ENCODE measurements at places on chromosomes 11 and 22.

- no peak for DNase-seq
Measured at GRCh38 chr11:20536784-20537183, 62.6 kb upstream of the SLC6A5 start.

GRCh38 chr11:68978626-68978930, 2.2 kb downstream of the MRGPRD start:
- no peak for DNase-seq

GRCh38 chr11:64608046-64608445, 17.0 kb downstream of the SLC22A12 start:
- DNase-seq: no peak

GRCh38 chr11:72821221-72821919, 7.2 kb downstream of the ATG16L2 start:
- DNase-seq: no peak

DNA sequence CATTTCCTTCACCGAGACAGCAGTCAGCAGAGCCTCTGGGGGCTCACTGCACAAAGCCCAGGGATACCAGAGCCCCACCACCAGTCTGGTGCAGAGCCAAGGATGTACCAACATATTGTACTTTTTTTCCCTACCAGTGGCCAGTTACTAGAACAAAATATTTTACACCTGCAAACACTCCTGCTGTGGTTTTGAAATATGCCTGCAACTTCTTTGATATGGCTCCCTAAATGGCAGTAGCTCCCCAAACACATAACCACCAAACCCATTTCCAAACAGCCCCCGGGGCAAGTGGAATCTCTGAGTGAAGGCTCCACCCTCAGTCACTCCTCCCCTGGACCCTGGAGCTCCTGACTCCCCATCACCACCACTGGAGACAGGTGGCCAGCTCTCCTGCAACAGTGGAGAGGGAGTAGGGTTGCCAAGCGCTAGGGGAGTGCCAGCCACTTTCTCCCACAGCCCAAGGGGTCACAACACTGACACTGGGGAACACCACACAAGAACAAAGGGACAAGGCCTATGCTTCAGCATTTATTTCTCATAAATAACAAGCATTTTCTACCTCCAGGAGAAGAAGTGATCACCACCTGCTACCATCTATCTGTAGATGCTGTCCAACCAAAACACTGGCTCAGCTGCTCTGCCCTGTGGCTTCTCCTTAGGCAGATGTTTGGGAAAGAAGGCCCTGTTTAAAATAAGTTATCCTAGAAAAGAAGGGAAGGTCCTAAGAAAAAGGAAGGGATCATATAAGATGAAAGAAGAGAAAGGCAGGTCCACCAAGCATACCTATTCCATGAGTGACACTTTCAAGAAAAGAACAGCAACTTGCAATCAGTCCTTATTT, 15.1 kb downstream of the DGCR2 start:
- DNase-seq: no peak

DNA sequence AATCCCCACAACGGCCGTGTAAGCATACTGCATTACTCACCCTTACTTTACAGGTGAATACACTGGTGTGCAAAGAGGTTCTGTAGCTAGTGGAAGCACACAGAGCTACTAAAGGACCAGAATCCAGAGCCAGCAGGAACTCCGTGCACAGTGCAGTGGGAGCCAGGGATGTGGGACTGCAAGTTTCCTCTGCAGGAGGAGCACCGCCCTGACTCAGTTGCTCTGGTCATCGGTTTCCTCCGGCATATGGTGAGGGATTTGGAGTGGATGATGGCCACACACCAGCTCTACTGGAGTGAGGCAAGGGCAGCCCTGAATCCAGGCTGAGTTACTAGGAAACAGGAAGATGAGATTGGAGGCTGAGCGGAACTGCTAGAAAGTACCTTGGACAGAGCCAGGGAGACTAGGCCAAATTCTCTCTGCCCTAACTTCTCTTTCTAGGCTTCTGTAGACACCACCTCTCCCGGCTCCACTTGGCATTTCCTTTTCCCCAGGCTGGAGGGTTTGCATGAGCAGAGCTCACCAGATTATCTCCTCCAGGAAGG, 18.2 kb upstream of the C22orf42 start:
- DNase-seq: no peak

GRCh38 chr22:23525510-23525909, 54.6 kb downstream of the IGLL1 start:
- no peak for DNase-seq

GRCh38 chr11:78991681-78992080, 417.0 kb upstream of the NARS2 start:
- no peak for DNase-seq

GRCh38 chr11:8763070-8763685, 80.6 kb downstream of the RPL27A start:
- DNase-seq: no peak

DNA sequence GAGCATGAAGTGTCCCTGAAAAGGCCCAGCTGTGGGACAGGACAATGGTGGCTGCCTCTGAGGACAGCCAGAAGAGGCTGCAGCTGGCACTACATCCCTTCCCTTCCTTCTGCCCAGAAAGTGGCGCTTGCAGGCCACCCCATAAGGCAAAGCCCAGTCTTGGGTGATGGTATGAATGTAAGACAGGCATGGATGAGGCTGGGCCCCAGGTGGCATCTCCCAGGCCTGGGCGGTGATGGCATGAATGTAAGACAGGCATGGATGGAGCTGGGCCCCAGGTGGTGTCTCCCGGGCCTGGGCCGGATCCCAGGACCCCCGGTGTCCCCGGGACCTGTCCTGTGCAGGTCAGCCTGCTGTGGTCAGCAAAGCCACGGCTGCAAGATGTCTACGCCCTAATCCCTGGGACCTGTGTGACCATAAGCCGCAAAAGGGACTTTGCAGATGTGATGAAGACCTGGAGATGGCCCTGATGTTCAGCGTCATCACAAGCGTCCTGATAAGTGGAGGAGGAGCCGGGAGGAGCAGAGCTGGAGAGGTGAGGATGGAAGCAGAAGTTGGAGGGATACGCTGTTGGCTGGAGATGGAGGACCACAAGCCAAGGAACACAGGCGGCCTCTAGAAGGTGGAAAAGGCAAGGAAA, 181.1 kb downstream of the CTTN start:
- DNase-seq: no peak

GRCh38 chr11:120273432-120273831, 33.5 kb downstream of the POU2F3 start:
- DNase-seq: no peak

DNA sequence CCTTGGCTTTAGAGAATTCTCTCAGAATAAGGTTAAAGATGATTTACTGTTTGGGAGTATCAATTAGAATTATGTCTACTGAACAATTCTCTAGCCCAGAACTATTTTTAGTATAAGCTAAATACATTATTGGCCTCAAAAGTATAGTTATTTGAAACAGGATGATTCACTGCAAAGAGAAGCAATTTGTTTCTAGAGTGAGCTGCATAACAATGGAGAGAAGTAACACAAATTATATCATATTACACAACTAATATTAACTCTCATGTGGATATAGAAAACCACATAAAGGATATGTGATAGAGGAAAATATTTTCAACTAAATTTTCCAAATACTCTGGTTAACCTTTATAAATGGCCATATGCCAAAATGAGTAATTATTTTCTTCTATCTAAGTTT, 24.9 kb downstream of the PGM2L1 start:
- no peak for DNase-seq

GRCh38 chr11:1180171-1180570, 22.4 kb downstream of the MUC5AC start:
- no peak for DNase-seq

DNA sequence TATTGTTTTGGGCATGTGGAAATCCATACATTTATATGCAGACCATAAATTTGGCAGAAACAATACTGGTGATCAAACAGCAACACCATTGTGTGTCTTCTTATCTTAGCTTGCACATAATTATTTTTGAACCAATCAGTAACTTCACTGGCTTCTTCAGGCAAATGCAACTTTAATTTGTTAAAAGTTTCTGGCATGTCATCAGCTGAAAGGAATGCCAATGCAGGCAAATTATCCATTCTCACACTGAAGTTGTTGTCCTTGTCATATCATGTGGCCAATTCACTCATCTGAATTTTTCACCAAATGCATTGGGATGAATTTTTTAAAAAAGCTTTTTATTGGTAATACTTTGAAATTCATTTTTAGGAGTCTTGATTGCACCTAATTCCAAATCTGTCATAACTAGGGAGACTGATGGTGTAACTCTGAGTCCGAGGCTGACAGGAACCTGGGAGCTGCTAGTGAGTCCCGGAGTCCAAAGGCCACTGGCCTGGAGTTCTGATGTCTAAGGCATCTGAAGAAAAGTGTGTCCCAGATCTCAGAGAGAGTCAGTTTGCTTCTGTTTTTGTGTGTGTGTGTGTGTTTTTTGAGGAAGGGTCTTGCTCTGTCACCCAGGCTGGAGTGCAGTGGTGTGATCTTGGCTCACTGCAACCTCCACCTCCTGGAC, 17.4 kb upstream of the OR10V1 start:
- no peak for DNase-seq

- DNase-seq: no peak
Measured at GRCh38 chr11:91173701-91174100, 950.9 kb upstream of the CHORDC1 start.

GRCh38 chr22:36423461-36424404, 36.0 kb upstream of the MYH9 start:
- peak; percentile 64 for DNase-seq

DNA sequence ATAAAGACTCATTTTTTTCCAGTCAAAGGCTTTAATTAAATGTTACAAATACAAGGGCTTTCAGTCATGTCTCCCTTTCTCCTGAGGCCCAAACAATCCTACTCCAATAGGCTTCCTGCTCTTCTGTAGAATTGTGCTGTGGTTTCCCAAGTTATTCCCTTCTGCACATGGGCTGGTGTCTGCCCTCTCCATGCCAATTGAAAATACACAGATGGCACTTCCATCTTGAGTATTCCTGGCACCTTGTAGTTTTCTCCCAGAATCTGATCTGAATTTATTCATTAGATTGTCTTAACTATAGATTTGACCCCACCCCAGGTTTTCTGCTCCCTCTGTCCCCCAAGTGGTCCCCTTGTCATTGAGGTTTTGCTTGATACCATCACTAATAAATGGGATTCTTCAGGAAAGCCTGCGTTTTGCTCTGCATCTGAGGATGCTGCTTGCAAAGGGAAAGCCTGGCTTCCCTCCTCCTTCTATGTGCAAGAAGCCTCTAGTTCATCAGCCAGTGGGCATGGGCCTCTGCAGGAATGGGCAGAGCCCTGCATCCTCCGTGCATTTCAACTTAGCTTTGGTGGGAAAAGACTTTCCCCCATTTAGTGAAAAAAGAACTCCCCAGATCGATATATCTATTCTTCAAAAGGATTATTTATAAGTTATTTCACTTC, 926.7 kb downstream of the NTM start:
- no peak for DNase-seq

- DNase-seq: no peak
Measured at GRCh38 chr22:41745968-41746367, 46.7 kb downstream of the MEI1 start.

DNA sequence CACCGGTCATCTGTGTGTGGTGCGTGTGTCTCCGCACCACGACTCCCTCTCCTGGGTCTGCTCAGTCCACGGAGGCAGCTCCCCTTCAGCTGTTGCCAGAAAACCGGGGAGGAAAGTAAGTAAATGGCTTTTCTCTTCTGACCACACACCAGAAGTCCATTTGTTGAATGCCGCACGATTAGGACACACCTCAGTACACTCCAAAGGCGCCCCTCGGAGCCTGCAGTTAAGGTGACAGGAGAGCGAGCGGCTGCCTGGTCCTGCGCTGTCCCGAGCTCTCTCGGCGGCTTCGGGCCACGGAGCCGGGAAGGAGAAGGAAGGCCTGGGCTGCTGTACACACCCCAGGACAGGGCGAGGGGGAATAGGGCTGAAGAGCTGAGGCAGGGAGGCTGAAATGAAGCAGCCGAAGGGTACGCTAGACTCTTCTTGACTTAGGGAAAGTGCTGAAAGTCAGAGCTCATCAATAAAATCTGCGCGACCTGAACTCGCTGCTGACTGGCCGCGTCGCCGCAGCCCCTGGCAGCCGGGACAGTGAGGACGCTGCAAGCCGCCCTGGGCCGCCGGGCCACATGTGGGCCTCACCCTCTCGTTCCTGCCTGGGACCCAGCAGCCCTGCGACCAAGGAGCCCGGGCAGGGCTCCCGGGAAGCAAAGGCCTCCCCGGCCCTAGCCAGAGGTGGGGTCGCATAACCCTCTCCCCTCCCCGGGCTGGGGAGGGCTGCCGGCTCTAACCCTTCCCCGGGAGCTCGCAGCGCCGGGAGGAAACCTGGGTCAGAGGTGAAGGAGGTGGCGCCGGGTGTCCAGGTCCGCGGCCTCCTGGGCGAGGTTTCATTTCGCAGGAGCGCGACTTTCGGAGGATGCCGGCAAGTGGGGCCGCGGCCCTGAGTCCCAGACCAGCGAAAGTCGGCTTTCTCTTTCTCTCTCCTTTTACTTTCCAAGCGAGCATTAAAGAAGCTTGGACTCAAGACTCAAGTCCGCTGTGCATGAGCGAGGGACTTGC, 1.6 kb upstream of the PAX6 start:
- DNase-seq: no peak

DNA sequence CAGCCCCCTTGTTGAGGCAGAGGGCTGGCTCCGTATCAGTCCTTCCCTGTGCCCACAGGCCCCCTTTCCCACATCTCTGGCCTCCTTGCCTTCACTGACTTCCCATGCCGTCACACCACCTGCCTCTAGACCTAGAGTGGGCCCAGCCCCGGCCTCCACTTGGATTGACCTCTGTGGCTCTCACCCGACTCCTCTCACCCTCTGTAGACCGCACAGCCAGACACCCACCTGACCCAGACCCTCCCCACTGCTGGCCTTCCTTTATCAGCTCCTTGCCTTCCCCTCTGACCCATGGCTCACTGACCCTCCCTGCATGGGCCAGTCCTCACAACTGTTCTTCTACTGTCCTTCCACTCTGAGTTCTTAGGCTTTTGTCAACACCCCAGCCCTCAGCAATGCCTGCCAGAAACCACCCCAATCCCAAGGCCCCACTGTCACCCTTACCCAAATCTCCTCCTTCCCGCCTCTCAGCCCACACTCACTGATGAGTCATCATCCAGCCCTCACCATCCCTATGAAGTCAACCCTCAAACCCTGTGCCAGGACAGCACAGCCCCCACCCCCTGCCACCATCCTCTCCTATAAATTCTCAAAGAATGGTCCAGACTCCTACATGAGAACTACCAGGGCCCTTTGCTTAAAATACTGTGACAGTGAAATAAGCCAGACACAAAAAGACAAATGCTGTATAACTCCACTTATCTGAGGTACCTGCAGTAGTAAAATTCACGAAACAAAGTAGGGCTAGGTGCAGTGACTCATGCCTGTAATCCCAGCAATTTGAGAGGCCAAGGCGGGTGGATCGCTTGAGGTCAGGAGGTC, 53.4 kb downstream of the SCGB1A1 start:
- DNase-seq: peak; percentile 86
